SK-N-SH (cell line): ENCODE measurements at places on chromosomes 7 and 10.

DNA sequence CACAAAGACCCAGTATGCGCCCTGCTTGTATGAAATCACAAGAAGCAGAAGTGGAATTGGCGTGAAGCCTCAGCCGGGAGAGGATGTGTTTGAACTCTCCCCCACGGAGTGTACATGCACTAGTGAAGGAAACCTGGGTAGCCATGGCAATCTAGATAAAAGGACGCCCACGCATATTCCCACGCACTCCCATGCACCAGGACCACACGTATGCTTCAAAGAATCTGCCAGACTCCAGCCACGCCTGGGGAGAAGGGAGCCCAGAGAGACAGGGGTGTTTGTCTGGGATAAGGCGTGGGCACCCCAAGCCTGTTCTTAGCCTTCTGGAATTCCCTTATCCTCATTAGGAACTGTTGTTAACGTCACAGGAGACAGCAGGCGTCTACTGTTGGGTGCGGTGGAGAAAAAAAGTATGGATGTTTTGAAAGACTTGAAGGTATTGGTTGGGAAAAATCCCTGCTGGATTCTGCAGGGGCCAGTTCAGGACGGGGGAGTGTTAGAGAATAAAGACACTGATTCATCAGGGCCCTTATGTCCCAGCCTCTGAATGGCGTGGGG is 28.9 kb upstream of the ECHDC3 start:
- DNase-seq, result no peak

- peak; percentile 41 for DNase-seq
These were observed 182.1 kb downstream of the CHCHD3 start for GRCh38 chr7:132899833-132900232.

GRCh38 chr7:107025449-107026103 is 18.9 kb upstream of the PRKAR2B start:
- DNase-seq, result no peak

- no peak for DNase-seq
These were observed 199.6 kb upstream of the SEMA3D start for GRCh38 chr7:85386460-85386859.
